ENCODE measurements at places on chromosomes 2 and 18.

- DNase-seq: no peak
These were observed 77.9 kb upstream of the DOCK10 start for GRCh38 chr2:225120186-225120585.

DNA sequence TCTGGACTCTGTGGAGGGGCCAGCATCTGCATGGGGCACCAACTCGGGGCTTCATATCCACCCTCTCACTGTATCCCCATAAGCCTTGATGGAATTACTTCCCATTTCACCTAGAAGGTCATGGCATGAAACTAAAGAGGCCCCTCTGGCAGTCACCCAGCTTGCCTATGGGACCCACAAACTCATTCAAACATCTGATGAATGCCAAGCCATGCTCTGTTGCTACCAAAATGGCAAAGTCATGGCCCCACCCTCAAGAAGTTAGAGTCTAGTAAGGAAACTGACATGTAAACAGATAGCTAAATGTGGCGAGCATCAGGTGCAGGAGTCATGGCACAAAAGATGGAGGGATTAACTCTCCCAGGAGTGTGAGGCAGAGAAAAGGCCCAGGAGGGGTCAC lies 14.5 kb downstream of the CYB5A start:
- DNase-seq: no peak

DNA sequence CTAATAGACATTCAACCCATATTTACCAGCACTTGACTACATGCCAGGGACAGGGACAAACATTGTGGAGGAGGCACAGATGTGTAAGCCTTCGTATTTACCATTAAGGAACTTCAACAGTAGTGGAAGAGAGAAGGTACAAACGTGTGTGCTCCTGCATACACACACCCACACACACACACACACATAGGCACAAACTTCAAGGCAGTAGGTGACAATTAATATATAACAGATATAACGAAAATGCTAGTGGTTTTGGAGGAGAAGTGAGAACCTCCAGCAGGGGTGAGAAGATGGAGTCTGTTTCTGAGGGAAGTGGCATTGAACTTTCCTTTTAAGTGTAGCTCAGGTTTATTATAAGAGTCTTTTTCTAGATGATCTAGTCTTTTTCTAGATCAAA lies 231.1 kb downstream of the SETBP1 start:
- DNase-seq: no peak

- DNase-seq: no peak
These were observed 79.8 kb upstream of the DAPL1 start for GRCh38 chr2:158715357-158715756.

DNA sequence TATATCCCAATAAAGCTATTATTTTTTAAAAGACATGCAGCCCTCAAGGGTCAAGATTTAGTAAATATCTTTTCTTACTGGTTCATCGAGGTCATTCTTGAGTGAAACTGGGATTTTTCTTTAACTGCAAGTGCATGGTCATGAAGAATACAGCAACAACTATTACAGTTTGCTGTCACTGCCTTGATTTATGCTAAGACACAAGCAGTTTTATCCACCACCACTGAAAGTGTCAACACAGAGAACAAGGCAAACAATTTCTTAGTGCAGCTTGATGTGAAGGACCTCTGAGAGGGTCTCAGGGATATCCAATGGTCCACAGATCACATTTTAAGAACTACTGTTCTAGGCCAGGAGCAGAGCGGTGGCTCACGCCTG lies 12.1 kb downstream of the SP3 start:
- no peak for DNase-seq

DNA sequence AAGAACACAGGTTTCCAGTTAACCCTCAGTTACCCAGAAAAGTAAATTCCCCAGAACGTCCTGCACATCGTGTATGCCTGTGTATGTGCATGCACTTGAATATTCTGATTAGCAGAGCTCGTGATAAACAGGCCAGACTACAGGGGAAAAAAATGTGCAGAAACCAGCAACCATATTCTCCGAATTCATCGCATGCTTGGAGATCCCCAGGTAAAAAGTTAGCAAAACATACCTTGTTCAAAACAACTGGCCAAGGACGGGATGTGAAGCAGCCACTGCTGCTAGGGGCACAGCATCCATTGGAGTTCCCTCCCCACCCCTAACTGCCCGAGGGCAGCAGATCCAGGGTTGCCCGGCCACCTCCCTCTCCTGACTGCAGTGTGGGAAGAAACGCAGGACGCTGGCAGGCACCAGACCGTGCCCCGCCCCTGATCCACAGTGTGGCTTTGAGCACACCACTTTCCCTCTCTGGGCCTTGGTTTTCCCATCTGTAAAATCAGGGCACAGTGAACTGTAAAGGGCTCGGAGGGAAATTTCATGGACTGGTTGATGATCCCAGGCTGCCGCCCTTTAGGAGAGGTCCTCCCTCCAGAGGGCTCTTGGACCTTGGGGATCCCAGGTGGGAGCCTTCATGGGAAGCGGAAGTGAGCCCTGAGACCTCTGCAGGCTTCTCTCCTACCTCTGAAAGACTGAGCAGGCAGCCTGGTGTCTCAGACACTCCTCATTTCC lies 11.9 kb upstream of the ARID5A start:
- DNase-seq: no peak

DNA sequence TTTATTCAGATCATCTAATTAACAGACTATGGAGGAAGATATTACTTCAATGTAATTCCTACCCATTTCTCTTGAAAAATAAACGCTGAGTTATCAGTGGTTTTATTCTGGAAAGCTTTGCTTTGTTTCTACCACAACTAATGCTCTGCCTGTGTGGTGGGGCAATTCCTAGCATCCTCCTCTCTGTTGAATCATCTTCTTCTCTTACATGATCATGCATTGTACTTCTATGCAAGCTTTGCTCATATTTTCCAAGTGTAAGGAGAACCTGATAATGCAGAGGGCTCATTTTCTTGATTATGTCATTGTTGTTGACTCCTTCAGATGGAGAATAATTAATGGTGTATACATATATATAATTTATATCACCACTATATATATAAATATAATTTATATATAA lies 46.7 kb downstream of the CCDC195 start:
- no peak for DNase-seq

DNA sequence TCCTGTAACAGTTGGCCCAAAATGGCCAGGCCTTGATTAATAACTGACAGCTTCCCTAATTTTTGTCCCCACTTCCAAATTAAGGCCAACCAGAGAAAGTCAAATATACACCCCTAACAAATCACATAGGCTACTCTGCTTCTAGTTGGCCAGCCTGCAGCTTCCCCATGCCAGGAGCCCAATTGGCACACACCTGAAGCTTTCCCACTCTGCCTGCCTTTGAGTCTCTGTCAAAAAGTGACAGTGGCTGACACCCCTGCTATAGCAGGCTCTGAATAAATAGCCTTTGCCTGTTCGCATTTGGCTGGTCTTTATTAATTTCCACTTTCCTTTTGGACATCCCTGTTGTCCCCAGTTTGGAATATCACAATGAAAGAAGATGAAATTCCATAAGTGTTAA lies 256.6 kb upstream of the NCKAP5 start:
- DNase-seq: no peak

DNA sequence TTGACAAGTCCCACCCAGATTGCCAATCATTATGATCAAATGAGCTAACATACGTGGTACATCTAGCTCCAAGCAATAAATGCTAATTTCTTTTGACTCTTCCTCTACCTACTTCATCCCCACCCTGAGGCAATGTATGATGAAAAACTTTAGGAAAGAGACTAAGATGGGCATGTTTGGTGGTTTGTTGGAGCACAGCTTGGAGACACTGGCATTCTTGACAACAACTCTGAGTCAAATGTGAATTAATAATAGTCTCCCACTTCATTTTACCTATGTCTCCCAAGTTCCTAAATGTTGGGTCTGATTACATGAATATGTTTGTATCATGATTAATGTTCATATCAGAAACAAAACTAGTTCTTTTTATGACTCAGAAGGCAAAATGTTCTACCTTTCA lies 36.6 kb downstream of the EXOC6B start:
- DNase-seq: no peak

DNA sequence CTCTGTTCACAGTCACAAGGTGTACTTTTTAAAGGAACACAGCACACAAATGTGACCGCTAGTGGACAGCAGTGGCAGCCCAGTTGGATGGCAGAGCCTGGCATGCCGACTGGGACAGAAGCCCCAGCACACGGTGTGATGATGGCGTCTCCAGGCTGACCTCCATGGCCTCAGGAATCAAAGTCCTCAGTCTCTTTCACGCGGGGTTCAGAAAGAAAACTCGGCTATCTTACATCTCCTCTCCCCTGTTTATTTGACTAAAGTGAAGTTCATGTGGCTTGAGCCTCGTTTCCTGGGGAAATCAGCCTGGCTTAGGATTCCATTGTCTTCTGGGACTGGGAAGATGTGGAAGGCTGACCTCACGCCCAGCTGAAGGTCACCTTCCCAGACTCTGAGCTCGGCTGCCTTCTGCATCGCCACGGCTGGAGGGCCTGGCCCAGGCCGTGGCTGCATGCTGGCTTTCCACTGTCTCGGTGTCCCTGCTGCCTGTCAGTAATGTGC lies 56.1 kb downstream of the ASAP2 start:
- DNase-seq: no peak

DNA sequence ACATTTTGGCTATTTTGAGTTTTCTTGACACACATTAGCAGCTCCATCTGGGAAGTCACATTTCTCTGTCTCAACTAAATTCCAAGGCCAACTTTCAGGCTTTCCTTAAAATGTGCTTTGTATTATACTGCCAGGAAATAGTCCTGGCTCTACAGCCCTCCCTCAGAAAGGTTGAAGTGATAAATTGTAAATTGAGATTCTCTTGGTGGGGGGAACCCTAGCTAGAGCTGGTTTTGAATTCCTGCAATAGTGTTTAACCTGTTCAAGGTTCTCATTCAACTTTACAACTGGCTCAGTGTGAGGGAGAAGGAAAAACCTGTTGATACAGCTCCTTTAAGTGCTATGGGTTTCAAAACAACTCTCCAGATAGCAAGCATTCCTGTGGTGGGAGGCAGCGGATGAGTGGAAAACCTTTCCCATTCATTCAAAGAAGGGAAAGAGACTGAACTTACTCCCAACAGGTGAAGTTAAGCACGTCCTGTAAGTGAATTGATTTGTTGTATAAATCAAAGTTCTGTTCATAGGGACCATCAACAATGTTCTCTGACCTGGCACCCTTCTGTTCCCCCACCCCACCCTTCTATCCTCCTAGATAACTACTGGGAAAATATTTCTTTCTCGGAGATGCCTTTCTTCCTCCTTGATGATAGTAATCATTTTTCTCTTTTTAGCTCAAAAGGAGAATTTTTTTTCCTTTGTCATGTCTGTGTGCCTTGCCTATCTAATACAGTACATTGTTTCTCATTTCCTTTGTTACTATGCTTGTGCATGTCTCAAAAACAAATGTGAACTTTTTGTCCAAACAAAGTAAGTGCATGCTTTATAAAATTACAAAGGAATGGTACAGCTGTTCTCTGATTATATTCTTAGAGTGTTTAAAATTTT lies 44.2 kb upstream of the SLC39A10 start:
- no peak for DNase-seq

- no peak for DNase-seq
These were observed 876.6 kb downstream of the DCDC2C start for GRCh38 chr2:4579977-4580376.

- DNase-seq: no peak
These were observed 62.7 kb downstream of the ASB1 start for GRCh38 chr2:238489431-238489830.

DNA sequence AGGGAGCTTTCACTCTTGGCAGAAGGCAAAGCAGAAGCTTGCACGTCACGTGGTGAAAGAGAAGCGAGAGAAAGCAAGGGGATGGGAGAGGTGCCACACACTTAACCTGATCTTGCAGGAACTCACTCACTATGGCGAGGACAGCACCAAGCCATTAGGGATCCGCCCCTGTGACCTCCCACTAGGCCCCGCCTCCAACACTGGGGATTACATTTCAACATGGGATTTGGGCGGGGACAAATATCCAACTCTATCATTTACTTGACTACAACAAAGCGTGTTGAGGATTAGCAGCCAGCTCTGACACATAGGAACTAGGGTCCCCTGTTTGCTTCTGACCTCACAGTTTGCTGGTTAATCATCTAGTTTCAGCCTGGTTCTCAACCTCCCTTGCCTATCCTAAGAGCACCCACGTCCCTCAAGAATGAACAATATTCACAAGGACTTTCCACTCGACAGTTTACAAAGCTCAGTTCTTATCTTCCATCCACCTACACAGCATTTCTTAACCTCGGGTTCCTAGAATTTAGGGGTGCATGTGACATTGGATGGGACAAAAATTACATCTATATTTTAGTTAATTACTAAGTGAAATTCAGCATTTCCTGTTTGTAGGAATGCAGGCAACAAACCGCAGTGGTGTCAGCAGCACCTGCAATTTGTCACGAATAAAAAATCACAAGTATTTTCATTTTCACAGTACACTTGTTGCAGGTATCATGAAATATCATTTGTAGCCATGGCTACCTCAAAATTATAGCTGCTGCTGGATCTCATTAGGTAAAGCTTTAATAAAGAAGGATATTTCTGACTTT lies 36.0 kb downstream of the LBH start:
- DNase-seq: peak; percentile 41

DNA sequence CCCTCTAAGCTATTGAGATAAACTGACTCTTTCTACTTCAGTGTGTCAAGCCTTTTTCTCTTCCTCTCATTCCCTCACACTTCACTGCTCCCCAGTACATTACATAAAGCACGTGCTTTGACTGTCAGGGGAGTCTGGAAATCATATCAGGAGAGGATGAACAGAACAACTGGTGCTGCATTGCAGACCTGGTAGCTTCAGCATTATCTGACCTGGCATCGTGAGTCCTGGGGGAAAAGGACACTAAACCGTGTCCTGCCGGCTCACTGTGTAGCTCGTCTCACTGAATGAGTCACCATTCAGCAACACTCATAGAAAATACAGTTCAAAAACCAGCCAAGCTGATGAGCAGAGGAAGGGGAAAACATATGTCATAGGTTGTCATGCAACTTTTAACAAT lies 108.5 kb upstream of the UNC80 start:
- no peak for DNase-seq

DNA sequence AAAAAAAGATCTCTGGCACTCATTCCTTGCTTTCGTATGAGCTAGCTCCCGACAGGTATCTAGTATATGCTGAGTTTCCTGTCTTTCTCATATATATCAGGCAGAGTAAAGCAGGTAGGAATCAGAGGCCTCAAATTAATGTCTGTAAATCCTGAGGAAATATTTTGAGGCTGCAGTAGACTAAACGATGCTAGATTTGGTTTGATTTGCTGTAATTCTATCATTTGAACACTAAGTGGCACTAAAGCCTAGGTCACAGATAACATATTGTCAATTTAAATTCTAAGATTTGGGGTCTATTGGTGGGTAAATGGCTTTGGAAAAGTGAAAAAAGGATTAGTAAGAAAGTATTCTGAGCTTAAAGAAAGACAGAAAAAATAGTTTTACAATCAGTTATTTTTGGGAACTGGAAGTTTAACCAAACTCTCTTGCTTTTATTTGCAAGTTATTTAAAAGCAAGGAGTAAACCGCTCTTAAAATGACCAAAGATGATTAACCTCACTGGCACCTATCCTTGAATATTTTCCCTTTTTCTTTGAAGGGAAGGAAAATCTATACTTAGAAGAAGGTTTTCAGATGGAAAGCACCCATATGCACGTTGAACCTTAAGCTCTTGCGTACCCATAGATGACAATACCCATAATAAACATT lies 37.6 kb upstream of the SLC4A10 start:
- DNase-seq: no peak
